ENCODE measurements at places on chromosomes 12 and 14.

DNA sequence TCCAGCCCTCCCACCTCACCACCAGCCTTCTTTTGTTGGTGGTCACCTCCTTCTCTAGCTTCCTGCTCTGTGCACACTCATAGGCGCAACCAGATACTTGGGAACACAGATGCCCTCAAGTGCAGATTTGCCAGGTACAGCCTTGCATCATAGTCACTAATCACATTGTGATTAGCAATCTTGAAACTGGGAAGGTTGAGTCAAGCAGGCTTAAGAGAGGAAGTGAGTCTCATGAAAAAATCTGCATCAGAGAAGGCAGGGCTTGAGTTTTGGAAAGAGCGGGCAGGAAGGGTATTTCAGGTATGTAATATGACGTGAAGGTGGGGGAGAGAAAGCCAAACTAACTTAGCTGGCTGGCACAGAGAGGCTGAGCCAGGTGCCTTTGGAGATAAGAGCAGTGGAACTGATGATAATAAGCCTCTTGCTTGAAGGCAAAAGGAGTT, 2.7 kb upstream of the RABGGTA start:
- DNase-seq: no peak

GRCh38 chr14:45940318-45940717, 687.3 kb upstream of the MIS18BP1 start:
- no peak for DNase-seq

DNA sequence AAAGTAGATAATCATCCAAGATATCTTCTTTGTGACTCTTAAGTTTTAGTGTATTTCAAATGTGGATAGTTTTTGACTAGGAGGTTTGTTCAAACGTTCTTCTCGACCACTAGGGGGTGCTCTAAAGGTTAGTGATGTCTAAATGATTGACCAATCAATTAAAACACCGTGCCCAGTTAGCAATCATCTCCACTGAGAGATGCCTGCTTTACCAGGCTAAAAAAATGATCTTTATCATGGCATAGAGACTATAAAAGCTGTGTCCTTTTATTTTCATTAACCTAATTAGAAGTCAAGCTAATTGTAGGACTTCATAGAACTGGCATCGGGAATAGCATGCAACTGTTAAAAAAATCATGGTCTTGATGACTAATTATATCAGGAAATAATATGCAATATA, 153.9 kb downstream of the PRKCH start:
- peak; percentile 45 for DNase-seq

GRCh38 chr14:72563676-72564075, 330.2 kb downstream of the DPF3 start:
- no peak for DNase-seq

DNA sequence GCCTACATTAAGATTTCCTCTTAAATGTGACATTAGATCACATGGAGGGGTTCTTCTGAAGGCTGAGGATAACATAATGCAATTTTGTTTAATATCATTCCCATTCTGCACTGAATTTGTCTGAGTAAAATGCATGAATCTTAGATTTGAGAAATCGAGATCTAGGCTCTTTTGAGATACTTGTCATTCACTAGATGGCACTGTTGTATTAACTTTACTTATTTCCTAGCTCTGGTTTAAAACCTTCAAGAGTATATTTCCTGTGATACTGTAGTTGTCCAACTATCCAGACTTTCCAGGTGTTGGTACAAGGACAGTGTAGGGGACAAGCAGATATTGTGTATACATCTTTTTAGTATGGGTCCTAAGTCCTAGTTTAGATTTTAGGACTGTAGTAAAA, 91.7 kb upstream of the SEL1L start:
- no peak for DNase-seq

- no peak for DNase-seq
Observed at GRCh38 chr12:86627001-86627400, 370.8 kb upstream of the MGAT4C start.
